GM03348 (cell line): ENCODE measurements at places on chromosomes 4 and X.

GRCh38 chrX:85052636-85053343 lies 49.1 kb downstream of the APOOL start:
- DNase-seq, result peak; percentile 15

DNA sequence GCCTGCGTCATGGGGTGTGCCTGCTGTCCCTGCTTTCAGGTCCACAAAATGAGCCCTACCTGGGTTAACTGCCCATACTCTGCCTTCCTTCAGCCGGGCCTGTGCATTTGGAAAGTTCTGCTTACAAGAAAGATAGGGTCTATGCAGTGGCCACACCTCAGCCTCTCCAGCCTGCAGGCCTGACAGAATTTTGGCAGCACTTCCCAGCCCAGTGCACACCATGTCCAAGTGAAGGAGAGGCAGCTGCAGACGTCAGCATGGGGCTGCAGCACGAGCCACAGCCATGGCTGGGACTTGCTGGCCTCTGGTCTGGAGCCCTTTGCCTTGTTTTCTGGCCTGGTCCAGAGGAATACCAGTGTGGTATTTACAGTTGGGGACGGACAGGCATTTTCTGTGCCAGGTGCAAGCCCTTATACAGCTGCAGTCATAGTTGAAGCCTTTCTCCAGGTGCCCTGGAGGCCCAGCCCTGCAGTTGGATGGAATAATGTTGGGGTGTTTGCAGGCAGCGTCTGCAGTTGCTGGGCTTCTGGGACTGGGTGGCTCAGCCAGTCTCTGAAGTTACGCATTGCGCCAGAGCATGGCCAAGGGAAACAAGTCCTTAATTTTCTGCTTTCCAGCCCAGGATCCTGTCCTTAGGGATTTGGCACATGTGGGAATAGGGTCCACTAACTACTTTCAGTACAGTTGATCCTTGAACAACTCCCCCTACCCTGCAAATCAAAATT lies 26.2 kb downstream of the JADE1 start:
- DNase-seq, result no peak

DNA sequence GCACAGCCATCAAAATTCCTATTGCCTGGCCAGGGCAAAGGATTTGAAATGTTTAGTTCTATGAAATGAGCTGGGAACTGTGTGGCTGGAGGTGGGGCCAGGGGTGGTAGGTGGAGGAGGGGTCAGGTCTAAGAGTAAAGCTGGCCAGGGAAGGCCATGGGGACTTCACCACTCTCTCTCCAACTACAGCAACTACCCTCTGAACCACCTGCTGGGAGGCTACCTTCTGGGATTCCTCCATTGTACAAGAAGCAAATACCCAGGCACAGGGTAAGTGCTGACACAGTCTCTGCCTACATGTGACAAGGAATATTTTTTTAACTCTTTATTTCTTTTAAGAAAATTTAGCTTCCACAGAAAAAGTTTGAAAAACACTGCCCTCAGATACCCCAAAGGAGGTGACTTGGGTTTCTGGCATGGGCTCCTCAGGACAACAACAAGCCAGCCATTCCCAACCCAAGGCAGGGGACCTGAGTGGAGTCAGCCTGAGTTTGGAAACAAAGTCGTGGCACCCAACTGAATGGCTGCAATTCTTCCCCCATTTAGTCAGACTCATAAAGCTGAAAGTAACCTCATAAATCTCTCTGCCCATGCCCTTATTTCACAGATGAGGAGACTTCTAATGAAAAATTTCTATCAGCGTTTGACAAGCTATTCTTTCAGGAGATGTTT lies 593.8 kb upstream of the DIPK2B start:
- DNase-seq, result no peak

GRCh38 chrX:66023385-66024091 lies 16.3 kb downstream of the VSIG4 start:
- no peak for DNase-seq

GRCh38 chrX:112785344-112785743 lies 55.3 kb downstream of the AMOT start:
- DNase-seq, result no peak

DNA sequence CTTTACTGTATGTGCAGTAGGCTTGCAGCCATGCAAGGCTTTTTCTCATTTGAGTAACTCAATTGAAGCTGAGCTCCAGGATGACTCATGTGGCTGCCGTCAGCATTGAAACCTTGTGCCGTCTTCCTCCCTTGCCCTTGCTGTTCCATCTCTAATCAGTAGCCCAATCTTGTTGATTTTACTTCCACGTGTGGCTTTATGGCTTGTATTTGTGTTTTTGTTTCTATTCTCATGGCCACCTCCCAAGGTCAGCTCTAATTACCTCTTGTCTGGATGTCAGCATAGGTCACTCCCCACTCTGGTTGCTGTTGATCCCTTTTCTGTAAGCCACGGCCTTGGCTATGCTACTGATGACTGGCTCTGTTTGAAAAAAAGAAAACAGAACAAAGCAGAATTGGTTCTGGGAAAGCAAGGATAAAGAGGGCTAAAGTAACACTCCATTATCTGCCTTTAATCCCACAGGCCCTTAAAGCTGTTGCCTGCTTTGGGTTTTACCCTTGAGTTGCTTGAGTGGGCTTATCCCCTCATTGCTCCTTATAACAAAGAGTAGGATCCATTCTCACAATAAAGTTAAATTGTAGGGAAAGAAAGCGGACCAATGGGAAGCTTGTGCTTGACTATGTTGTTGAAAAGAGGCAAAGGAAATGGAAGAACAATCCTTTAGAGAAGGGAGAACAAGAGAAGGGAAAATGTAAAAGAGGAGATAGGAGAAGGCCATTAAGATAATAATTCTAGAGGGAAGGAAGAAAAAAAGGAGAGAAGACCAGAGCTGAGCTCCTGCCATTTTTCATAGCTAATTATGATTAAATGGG lies 173.9 kb upstream of the PGRMC2 start:
- DNase-seq, result peak; percentile 64

- no peak for DNase-seq
Measured at GRCh38 chr4:42277291-42277690, 120.0 kb upstream of the SHISA3 start.

DNA sequence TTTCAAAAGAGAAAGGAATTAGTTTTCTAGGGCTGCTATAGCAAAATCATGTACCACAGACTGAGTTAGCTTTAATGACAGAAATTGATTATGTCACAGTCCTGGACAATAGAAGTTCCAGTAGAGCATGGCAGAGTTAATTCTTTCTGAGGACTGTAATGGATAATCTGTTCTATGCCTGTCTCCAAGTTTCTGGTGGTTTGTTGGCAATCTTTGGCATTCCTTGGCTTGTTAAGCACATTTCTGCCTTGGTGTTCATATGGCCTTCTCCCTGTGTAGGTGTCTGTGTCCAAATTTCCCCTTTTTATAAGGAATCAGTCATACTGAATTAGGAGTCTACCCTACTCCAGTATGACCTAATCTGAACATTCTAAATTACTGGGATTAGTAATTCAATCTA lies 336.1 kb upstream of the PABPC4L start:
- DNase-seq, result no peak

GRCh38 chr4:137660211-137660610 lies 127.9 kb upstream of the PCDH18 start:
- DNase-seq, result peak; percentile 33

- DNase-seq, result no peak
Measured at GRCh38 chr4:150619042-150619441, 37.1 kb downstream of the MAB21L2 start.

GRCh38 chrX:118901991-118902390 lies 72.4 kb upstream of the LONRF3 start:
- no peak for DNase-seq

- DNase-seq, result no peak
Measured at GRCh38 chr4:174867903-174868302, 38.9 kb upstream of the GLRA3 start.

- no peak for DNase-seq
Measured at GRCh38 chr4:117796677-117797076, 237.6 kb upstream of the NDST3 start.

- DNase-seq, result no peak
Measured at GRCh38 chr4:41670530-41670929, 78.0 kb downstream of the PHOX2B start.

- no peak for DNase-seq
Measured at GRCh38 chr4:52317361-52317879, 266.3 kb downstream of the SPATA18 start.

- DNase-seq, result no peak
Measured at GRCh38 chr4:72432282-72432681, 136.7 kb downstream of the ADAMTS3 start.

DNA sequence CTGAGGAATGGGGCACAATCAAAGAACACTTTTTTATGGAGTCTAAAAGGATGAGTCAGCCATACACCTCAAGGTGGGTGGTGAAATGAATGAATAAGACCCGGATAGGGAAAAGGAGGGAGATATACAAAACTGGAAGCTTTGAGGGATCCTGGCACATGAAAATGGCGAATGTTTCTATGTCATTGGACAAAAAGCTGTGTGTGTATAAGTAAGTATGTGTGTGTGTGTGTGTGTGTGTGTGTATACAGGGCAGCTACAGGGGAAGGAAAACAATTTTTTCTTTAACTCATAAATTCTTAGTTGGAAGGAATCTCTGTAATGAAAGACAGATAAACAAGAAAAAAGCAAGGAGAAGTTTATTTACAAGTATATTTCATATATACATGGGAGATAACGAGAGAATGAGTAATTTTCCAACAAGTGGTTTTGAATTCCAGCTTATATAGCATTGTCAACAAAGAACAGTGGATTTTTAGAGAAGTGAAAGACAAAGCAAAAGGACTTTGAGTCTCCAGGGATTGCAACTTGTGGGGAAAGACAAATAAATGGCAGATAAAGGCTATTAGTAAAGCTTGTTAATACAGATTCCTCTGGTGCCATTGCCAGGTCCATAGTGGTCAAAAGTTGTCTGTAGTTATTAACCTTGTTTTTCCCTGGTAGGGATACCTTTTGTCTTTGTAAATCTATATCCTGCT lies 99.7 kb downstream of the MMRN1 start:
- DNase-seq, result no peak

DNA sequence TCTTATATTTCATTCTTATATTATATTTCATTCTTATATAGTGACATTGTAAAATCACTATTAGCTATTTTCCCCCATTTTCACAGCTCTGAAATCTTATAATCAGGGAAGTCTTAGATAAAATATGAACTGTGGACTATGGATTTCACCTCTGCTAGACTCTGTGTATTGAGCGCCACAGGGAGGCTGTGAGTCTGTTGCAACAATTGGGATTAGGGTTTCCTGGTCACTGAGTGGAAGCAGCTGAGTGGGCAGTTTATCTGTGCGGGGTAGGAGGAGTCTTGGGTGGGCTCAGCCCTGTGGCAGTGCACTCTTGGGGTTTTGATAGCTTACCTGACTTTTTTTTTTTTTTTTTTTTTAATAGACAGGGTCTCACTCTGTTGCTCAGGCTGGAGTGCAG lies 249.5 kb downstream of the PTTG2 start:
- no peak for DNase-seq

DNA sequence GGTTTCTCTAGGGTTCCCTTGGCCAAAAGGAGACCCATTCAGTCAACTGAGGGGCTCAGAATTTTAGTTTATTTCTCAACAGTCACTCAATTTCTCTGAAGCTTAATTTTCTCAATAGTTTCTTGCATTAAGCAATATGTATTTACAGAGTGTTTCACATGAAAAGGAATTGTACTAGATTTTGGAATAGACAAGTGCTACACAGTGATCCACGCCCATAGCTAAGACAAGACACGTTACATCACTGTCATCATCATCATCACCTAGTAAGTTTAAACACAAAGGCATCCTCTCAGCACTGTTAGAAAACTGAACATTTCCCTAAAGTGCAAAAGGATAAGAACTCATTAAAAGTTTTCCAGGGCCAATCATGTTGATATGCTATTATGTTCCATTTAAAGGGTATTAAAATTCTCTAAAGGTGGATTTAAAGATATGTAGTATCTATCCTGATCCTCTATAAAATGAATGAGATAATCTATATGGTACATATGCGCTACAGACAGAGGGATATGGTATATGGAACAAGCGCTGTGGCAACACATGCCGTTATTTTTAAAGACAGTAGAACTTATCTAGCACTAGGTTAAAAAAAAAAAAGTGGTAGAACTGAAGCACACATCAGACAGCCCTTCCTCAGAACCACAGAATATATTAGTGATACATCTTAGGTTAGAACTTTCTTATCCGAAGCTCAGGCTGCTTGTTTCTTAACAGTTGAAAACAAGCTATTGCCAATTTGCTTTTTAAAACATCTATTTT lies 12.1 kb downstream of the PPA2 start:
- no peak for DNase-seq

- DNase-seq, result no peak
Measured at GRCh38 chrX:38327775-38328081, 419 bp upstream of the RPGR start.
